ENCODE measurements at places on chromosomes 13 and 19. TPM values are rescaled to one million over a fixed set of nuclear protein-coding genes. Genes with fewer than 3 reads are reported as not detected.

Gene LIN7B
- 5.6 TPM for total RNA-seq

Gene STRN4
- 119 TPM for total RNA-seq

Gene ZNF350
- 43.7 TPM for total RNA-seq

Gene ZNF345
- total RNA-seq: 6.2 TPM

Gene ZNF180
- total RNA-seq: 10.6 TPM

DNA sequence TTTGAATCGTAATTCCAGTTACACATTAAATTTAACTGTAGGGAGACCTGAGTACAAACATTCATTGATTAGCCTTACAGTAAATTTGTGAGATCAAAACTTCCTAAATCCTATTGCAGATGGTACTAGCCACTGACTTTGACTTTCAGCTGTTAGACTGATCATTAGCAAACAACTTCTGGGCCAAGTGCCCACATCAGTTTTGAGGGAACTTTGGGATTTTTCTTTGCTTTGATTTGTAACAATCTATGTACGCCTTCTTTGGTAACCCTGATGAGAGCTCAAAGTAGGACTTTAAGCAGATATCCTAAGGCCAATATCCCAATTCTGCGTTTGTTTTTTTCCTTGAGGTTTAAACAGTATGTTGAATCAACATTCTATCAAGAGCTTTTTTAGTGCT lies 131.5 kb downstream of the DLEU7 start:
- no peak overlapping the region for H3K4me3 ChIP-seq
- H3K27ac ChIP-seq: no peak overlapping the region
- no peaks in the 10 kb centered on the region for H3K36me3 ChIP-seq
- peaks cover 8% of the 10 kb centered on the region for H3K4me1 ChIP-seq
- H3K27me3 ChIP-seq: no peaks in the 10 kb centered on the region

- peaks cover 17% of the 10 kb centered on the region for H3K4me1 ChIP-seq
- H3K4me3 ChIP-seq: peak overlapping the region; percentile 95
- DNase-seq: peak; percentile 70
- H3K27me3 ChIP-seq: no peaks in the 10 kb centered on the region
- H3K36me3 ChIP-seq: no peaks in the 10 kb centered on the region
- H3K27ac ChIP-seq: peak overlapping the region; percentile 85
Measured at GRCh38 chr13:26254583-26255111, 718 bp downstream of the CDK8 start.

GRCh38 chr19:12837225-12837624 lies 1.1 kb upstream of the MAST1 start:
- DNase-seq: no peak
- H3K4me3 ChIP-seq: no peak overlapping the region
- H3K27ac ChIP-seq: no peak overlapping the region
- peaks cover 15% of the 10 kb centered on the region for H3K4me1 ChIP-seq
- peaks cover 16% of the 10 kb centered on the region for H3K27me3 ChIP-seq

- H3K4me3 ChIP-seq: no peak overlapping the region
- no peak for DNase-seq
- H3K27me3 ChIP-seq: no peaks in the 10 kb centered on the region
- no peaks in the 10 kb centered on the region for H3K36me3 ChIP-seq
- peaks cover 68% of the 10 kb centered on the region for H3K4me1 ChIP-seq
Measured at GRCh38 chr13:74066937-74067336, 67.3 kb downstream of the KLF12 start.

DNA sequence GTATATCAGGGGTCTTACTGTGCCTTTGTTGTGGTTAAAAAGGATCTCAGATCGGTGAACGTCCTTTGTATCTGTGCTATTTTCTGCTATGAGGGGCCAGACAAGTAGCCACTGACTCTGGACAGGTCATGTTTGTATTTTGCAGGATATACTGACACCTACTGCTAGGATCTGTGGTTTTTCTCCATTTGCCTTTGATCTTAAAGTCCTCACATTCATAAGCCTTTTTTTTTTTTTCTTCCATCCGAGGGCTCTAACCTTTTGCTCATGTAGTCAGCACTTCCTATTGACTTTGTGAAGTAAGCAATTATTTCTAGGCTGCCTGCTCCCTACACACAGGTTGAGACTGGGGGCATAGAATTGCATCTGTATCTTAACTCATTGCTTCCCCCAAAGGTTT lies 106.2 kb downstream of the SLITRK5 start:
- no peaks in the 10 kb centered on the region for H3K27me3 ChIP-seq
- no peaks in the 10 kb centered on the region for H3K36me3 ChIP-seq
- H3K4me3 ChIP-seq: no peak overlapping the region
- no peak overlapping the region for H3K27ac ChIP-seq

- no peaks in the 10 kb centered on the region for H3K27me3 ChIP-seq
- no peak overlapping the region for H3K27ac ChIP-seq
- H3K4me3 ChIP-seq: no peak overlapping the region
Measured at GRCh38 chr19:39156326-39157230, 31.0 kb downstream of the PAK4 start.

DNA sequence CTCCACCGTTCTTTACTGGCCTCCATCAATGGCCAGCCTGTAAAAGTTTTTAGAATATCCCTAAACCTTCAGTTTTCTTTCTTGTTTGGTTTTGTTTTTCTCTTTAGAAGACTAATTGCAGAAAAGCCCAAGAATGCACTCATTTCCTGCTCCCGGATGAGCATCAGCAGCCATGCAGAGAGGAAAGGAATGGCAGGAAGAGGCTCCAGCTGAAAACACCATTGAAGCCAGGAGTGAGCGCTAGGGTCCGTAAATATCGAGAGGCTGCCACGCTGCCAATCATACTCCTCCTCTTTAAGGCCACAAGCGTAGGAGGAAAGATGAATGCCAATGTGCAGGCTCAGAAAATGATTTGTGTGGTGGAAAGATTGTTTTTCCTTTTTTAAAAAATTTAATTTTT lies 57.4 kb upstream of the UBE2L5 start:
- H3K4me3 ChIP-seq: no peak overlapping the region
- peaks cover 12% of the 10 kb centered on the region for H3K4me1 ChIP-seq
- no peaks in the 10 kb centered on the region for H3K36me3 ChIP-seq
- no peaks in the 10 kb centered on the region for H3K27me3 ChIP-seq

DNA sequence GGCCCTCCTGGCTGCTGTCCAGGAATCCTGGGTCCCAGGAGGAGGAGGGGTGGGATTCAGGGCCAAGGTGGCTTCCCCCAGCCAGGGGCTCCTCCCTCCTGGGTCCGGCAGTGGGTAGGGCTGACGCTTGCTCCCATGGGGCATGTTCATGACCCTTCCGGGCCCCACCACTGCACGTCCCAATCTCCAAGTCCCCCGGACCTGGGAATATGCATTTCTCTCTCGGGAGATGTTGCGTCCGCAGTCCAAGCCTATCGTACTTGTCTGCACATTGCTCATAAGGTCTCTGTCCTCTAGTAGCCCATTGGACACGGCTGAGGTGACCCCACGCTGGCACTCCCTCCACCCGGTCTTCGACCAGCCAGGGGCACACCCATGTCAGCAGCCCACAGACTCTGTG lies 192.3 kb downstream of the TEX29 start:
- H3K27ac ChIP-seq: no peak overlapping the region
- H3K4me3 ChIP-seq: no peak overlapping the region
- DNase-seq: no peak
- no peaks in the 10 kb centered on the region for H3K27me3 ChIP-seq
- H3K36me3 ChIP-seq: no peaks in the 10 kb centered on the region

DNA sequence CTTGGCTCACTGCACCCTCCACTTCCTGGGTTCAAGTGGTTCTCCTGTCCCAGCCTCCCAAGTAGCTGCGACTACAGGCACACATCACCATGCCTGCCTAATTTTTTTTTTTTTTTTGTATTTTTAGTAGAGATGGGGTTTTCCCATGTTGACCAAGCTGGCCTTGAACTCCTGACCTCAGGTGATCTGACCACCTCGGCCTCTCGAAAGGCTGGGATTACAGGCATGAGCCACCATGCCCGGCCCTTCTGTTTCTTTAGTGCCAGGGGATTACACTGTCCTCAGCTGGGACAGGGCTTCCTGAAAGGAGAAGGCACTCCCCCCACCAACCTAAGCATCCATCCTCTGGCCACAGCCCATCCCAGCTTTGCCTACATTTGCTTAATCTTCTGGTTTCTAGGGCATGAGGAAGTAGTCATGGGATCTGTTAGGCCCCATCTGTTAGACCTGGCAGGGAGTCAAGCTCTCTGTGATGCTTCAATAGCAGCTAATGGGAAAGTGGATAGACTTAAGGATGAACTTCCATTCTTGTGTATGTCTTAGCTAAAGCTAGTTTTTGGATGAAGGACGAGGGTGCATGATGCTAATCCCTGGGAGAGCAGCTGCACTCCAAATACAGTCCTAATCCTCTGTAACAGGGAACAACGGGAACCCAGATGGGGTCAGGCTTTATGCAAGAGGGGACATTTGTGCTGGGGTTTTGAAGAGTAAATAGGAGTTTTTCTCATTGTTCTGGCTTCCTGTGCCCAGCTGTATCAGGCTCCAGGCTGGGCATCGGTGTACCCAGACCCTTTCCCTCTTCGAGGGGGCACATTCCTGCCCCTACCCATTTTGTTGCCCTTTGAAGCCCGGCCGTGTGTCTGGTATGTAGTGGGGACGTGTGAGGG lies 2.6 kb downstream of the VAV1 start:
- no peak overlapping the region for H3K4me3 ChIP-seq
- H3K4me1 ChIP-seq: peaks cover 39% of the 10 kb centered on the region
- peaks cover 4% of the 10 kb centered on the region for H3K36me3 ChIP-seq
- H3K27ac ChIP-seq: peak overlapping the region; percentile 59

DNA sequence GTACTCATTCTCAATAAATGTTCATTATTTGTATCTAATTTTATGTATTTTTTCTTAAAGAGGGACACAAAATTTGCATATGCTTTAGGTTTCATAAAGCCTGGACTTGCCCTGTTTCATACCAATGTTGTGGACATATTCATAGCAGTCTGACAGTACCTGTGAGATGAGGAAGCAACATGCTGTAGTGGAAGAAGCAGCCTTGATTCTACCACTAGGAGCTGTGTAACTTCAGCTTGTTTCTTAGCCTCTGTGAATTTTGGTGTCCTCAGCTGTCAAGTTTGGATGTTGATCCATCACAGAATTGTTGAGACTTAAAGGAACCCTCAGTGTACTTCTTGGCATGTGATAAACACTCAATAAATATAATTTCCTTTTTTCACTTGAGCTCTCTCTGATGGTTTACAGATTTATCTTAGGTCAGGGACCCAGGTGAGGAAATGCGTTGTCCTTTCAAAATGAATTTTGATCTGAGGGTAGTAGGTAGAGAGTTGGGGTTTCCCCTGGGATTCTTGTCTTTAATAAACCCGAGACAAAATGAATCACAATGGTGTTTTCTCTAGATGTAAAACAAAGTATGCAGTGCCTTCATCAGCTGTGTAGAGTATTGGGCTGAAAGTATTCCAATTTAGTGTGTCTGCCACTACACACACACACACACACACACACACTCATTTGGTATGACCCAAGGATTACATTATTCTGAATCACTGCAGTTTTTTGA lies 152.1 kb downstream of the KCNRG start:
- H3K36me3 ChIP-seq: no peaks in the 10 kb centered on the region
- no peak overlapping the region for H3K27ac ChIP-seq
- H3K4me1 ChIP-seq: no peaks in the 10 kb centered on the region
- no peaks in the 10 kb centered on the region for H3K27me3 ChIP-seq
- no peak for DNase-seq
- no peak overlapping the region for H3K4me3 ChIP-seq

GRCh38 chr13:113034451-113035212 lies 65.6 kb downstream of the MCF2L start:
- DNase-seq: no peak
- no peak overlapping the region for H3K4me3 ChIP-seq
- no peak overlapping the region for H3K27ac ChIP-seq
- H3K36me3 ChIP-seq: no peaks in the 10 kb centered on the region
- no peaks in the 10 kb centered on the region for H3K27me3 ChIP-seq

DNA sequence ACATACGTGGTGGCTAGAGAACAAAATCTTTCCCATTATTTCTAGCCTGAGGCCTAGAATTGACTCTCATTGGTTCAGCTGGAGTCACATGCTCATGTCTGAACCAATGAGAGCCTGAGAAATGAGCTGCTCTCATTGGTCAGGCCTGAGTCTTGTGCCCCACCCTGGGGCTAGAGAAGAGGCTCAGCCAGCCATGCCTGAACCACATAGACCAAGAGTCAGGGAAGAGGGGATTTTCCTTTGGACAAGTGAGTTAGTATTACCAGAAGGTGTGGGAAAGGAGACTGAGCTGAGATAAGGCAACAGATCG lies 6.9 kb downstream of the FXYD5 start:
- H3K4me3 ChIP-seq: no peak overlapping the region
- no peaks in the 10 kb centered on the region for H3K27me3 ChIP-seq
- peaks cover 73% of the 10 kb centered on the region for H3K36me3 ChIP-seq

- no peak overlapping the region for H3K4me3 ChIP-seq
- H3K27me3 ChIP-seq: no peaks in the 10 kb centered on the region
- no peaks in the 10 kb centered on the region for H3K4me1 ChIP-seq
- H3K36me3 ChIP-seq: no peaks in the 10 kb centered on the region
- peak; percentile 21 for DNase-seq
Measured at GRCh38 chr19:56350416-56351045, 35.9 kb upstream of the ZSCAN5A start.

DNA sequence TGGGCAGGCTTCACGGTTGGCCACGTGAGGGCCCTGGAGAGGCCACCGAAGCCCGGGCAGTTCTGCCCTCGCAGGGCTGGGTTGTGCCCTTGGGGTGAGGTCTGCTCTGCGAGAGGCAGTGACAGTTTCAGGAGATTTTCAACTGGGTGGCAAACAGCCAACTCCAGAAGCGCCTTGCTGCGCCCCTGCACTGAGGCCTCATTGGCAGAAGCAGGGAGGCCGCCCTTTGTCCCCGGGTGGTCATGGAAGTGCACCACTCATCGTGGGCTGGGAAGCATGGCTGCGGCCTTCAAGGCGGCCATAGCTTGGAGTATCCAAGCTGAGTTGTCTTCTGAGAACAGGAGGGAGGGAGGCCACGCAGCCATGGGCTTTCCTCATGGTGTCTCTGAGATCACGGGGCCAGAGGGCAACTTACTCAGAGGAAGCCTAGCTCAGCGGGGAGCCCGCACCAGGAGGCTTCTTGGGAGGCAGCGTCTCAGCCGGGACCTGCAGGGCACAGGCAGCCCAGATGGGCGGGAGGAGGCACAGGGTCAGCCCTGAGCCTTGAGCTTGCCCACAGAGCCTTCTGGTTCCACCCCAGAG lies 14.8 kb downstream of the PLEKHJ1 start:
- no peaks in the 10 kb centered on the region for H3K27me3 ChIP-seq
- H3K4me1 ChIP-seq: peaks cover 6% of the 10 kb centered on the region
- DNase-seq: no peak
- no peak overlapping the region for H3K4me3 ChIP-seq
- H3K36me3 ChIP-seq: peaks cover 9% of the 10 kb centered on the region

- H3K36me3 ChIP-seq: no peaks in the 10 kb centered on the region
- H3K27ac ChIP-seq: no peak overlapping the region
- no peak for DNase-seq
- H3K27me3 ChIP-seq: no peaks in the 10 kb centered on the region
Measured at GRCh38 chr13:43574605-43575004, 212.2 kb downstream of the ENOX1 start.

DNA sequence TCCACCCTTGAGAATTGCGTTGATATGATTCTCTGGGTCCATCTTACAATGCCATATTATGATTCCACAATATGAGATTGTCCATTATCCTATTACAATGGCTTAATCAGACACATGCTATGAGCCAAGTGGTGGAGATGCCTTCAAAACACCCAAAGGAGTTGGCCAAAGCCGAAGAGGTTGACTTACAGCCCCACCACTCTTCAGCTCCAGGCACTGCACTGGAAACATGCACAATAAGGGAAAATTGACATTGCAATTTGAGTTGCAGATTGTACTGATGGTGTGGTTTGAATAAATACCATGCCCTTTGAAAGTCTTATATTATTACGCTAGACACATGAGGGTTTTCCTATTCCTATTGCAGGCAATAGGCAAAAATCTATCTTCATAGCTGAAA lies 75.4 kb upstream of the TNFSF11 start:
- H3K27me3 ChIP-seq: no peaks in the 10 kb centered on the region
- no peak overlapping the region for H3K27ac ChIP-seq
- no peak overlapping the region for H3K4me3 ChIP-seq
- H3K4me1 ChIP-seq: no peaks in the 10 kb centered on the region
- no peaks in the 10 kb centered on the region for H3K36me3 ChIP-seq

GRCh38 chr13:25881136-25881926 lies 170.5 kb downstream of the SHISA2 start:
- no peak overlapping the region for H3K4me3 ChIP-seq
- H3K36me3 ChIP-seq: no peaks in the 10 kb centered on the region
- H3K27me3 ChIP-seq: no peaks in the 10 kb centered on the region
